Activated CD4-positive, alpha-beta T cell treated with anti-CD3 and anti-CD28 coated beads, Interleukin-2, amount 50 U/mL, for 48 hours (primary cell): ENCODE measurements at places on chromosomes 13 and 19.

DNA sequence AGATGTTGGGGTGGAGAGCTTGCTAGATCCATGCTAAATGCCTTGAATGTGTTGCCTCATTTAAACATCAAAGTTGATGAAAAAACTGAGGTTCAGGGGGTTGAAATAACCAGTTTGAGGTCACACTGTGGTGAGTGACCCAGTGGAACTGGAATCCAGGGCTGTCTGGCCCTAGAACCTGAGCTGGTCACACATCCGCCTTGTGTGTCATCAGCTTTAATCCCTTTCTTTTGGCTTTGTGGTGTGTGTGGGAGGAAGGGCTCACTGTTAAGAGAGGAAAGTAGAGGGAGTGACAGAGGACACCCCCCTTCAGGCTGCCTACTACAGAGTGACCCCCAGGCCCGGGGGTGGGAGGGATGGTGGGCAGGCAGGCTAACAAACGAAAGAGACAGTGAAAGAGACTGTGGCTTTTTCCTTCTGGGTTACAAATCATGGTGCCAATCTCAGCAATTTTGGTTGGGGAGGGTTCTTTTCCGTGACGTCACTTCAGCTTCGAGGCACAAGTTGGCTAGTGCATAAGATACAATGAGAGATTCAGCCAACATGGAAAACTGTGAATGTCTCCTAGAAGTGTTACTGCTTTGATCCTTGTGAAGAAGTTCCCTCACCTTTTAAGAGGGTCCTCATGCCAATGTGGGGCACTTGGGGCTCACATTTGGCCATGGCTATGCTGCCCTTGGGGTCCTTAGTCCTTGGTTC, 164.9 kb downstream of the DLEU7 start:
- no peak for DNase-seq

GRCh38 chr13:79477968-79478367, 3.0 kb upstream of the NDFIP2 start:
- DNase-seq, result no peak

DNA sequence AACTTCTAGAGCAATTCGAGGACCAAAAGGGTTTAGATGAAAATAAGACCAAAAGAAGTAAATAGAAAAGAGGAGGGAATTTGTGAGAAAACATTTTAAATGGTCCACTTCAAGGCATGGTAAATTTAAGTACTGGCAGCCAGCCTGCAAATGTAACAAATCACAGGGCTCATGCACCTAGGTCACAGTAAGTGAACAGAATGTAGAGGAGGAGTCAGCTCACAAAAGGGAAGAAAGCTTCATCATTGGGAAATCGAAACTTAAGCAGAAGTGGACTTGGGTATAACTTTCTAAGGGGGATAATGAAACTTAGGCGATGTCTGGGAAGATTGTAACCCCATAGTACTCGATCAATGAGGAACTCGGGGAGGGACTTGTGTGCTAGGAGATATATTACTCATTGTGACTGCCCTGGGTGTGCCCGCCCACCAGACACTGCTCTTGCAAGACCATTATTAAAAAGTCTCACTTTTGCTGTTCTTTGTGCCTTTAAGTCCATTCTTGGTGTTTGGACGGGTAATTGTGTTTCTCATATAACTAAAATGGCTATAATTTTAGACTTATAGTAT, 1053.6 kb upstream of the MIR17HG start:
- no peak for DNase-seq

DNA sequence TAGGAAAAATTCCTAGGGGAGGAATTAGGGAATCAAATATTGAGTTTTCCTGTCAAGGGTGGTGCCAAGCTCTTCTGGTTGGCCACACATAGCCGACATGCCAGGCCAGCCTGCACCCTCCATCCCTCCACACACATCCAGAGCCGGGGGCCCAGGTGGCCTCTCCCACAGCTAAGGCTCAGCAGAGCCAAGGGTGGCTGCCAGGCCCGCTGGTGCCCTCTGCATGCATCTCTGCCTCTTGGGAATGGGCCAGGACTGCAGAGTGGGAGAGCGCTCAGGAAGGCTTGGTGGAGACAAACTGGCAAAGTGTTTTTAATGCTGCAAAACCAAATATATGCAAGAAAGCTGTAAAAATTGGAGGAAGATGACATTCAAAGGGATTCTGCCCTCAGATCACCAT, 42.7 kb upstream of the GAS6 start:
- DNase-seq, result no peak

- DNase-seq, result no peak
These were observed 53.0 kb downstream of the NUFIP1 start for GRCh38 chr13:44936246-44936645.

GRCh38 chr13:32036126-32036695, 4.6 kb downstream of the FRY start:
- DNase-seq, result no peak

DNA sequence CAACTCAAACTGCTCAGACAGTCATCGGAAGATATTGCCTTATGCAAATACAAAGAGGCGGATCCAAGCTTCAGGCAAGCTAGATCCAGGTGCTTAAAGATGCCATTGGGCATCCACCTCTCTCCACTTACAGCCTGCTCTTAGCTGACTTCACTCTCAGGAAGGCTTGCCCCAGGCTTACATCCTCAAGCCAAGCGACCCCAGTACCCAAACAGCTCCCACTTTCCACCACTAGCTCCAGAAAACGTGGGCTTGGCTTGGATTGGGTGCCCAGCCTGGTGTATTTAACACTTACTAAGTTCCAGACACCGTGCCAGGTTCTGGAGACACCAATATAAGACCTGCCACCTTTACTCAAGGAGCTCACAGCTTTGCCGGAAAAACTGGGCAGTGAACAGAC, 142.1 kb upstream of the VSTM2B start:
- no peak for DNase-seq

GRCh38 chr13:27176470-27177410, 5.1 kb upstream of the USP12 start:
- no peak for DNase-seq

DNA sequence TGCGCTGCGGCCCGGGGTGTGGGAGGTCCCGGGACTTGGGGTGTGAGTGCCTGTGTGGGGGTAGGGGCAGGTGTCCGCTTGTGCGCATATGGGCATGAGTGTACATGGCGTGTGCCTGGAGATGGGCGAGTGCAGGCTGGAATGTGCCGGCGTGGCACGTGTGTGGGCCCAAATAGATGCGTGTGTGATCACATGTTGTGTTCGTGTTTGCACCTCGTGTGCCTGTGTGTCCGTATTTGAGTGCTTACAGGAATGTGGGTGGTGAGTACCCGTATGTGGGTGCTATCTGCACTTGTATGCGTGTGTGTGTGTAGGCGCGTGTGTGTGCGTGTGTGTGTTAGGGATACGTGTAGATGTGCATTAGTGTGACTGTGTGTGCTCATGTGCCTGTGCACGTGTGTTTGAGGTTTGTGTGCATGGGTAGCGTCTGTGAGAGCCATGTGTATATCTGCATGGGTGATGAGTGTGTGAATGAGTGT, 3.4 kb downstream of the ZNF536 start:
- no peak for DNase-seq

DNA sequence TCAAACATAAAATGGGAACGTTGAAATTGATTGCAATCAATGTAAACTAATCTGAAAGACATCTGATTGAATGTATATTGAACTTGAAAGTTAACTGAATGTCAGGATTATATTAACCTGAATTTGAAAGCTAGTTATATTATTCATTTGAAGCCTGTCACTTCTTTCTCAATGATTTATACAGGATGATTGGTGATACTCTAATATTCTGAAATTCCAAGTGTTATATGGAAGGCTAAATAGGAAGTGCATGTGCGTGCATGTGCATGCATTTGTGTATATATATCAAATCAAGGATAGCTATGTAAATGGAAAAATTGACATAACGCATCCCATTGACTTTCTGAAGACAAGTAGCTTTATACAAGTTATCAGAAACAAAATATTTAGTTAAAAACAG, 143.3 kb downstream of the LMO7 start:
- DNase-seq, result no peak

- peak; percentile 92 for DNase-seq
These were observed at the start of gene CRTC1 for GRCh38 chr19:18683109-18683957. Gene CRTC1 (plus strand): TSS chr19:18683680. CDS start chr19:18683703, 23 bp downstream.

DNA sequence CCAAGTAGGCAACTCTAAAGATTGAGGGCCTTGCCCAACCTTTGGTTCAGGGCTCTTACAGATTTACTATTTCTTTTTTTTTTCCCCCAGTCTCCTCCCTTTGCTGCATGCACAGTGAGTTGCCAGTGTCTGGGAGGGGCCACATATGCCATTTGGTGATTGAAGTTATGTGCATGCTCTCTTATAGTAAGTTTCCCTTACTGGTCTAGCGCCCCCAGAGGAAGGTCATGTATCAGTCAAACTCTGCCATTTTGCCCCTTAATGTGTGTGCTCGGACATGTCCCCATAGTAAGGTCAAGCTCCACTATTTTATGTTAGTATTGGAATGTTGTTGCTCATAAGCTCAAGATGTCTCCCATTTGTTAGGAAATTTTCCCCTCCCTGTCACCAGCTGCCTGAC, 1138.0 kb upstream of the SLC10A2 start:
- DNase-seq, result no peak

DNA sequence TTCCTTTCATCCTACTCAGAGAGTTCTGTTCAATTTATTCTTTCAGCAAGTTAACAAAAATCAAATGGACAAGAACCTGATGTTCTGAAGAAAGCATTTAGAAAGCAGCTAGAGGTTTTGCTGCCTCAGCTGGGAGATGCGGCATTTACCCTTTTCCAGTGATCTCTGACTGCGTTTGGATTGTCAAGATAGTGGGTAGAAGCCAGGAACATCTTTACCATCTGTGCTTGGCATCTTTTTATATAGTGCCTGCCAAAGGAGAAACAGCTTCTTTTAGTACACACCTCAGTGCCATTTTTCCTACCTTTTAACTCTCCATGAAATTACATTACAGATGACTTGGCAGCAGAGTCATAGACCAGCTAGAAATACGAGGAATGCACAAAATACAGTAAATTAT, 680.8 kb downstream of the SLITRK1 start:
- no peak for DNase-seq

GRCh38 chr13:26051231-26051656, 572 bp downstream of the SHISA2 start:
- peak; percentile 8 for DNase-seq

DNA sequence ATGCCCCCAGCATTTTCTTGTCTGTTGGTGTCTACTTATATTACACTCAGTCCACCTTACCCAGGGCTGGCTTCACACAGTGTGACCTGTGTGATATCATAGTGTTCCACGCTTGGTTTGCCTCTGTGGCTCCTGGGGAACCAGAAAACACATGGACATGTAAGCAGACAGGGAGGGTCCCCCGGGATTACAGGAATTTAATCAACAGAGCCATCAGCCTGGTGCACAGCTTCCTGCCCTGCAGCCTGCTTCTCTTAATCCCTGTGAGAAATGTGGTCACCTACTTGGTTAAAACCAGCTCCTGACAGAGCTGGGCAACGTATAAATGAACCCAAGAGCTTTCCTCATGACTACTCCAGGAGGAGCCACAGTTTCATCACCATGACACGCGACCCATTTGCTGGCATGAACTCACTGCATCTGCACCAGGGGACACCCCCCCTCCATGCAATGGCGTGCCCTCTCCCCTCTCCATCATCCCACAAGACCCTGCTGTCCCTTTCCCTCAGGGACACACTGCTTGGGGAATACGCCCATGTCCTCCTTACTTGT, 152.1 kb downstream of the UQCRFS1 start:
- no peak for DNase-seq

DNA sequence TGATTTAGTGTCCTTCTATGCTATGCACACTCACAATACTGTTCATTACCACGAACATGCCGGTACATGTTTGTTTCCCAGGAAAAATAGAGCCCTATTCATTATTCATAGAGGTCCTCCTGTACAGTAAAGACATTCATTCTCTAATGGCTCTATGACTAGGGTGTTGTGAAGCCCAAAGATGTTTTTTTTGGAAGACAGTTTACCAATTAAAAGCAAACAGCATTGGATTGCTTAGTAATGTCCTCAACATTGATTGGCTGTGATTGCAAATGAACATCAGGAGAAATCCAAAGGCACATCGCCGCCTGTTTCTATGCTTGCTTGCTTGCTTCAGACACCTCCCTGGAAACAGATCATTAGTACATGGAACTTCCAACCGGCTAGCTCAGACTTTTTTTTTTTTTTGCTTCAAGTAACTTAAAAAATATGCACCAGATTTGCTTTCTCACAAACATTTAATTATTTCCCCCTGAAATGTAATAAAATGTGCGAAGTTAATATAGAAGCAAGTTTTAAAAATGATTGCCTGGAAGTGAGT, 8.8 kb upstream of the GPC6 start:
- DNase-seq, result no peak

GRCh38 chr19:3131168-3131567, 4.7 kb upstream of the GNA15 start:
- no peak for DNase-seq

DNA sequence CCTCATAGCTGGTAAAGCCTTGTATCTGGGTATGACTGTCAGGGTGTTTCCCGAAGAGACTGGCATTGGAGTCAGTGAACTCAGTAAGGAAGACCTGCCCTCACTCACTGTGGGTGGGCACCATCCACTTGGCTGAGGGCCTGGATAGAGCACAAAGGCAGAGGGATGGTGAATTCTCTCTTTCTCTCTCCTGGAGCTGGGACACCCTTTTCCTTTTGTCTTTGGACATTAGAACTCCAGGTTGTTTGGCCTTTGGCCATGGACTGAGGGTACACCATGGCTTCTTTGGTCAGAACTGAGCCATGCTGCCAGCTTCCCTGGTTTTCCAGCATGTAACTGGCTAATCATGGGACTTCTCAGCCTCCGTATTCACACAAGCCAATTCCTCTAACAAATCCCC, 4.6 kb upstream of the CEACAM1 start:
- no peak for DNase-seq

- no peak for DNase-seq
These were observed 27.2 kb downstream of the EPN1 start for GRCh38 chr19:55702131-55702627.

DNA sequence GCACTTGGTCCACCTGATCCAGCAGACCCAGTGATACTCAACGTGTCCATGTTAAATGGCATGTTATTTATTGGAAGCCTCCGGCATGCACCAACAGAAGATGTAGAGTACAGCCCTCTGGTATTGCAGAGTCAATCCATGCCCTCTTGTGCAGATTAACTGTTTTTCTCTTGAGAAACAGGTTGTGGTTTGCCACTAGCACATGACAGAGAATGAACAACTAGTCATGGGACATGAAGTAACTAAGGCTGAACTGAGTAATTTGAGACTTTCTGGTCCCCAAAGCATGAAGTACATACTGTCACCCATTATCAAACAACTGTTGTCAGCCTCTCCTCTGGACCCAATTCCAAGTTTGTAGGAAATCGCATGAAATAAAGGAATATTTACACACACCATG, 3.2 kb downstream of the ZNF562 start:
- no peak for DNase-seq

GRCh38 chr13:26989261-26989956, 182.2 kb downstream of the USP12 start:
- DNase-seq, result no peak
